Mesenchymal stem cell (in vitro differentiated cells and primary cell): ENCODE measurements at places on chromosomes 4 and X.

DNA sequence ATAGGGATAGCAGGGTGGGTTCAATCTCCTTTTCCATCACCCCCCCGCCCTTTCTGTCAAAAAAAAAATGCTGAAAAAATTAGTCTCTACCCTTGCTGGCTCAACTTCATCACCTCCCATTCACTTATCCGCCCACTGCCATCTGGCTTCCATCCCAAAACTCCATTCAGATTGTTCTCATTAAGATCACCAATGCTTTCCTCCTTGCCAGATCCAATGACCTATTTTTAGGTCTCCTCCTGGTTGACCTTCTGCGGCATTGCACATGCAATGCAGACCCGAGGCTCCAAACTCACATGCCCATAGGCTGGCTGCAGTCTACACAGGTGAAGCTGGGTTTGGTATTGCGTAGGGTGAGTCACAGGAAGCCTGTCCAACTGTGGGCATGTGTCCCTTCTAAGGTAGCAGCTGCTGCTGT, 21.1 kb upstream of the STIM2 start:
- DNase-seq = peak; percentile 8

- DNase-seq = no peak
These were observed 323.3 kb downstream of the STK32B start for GRCh38 chr4:5374592-5374991.

DNA sequence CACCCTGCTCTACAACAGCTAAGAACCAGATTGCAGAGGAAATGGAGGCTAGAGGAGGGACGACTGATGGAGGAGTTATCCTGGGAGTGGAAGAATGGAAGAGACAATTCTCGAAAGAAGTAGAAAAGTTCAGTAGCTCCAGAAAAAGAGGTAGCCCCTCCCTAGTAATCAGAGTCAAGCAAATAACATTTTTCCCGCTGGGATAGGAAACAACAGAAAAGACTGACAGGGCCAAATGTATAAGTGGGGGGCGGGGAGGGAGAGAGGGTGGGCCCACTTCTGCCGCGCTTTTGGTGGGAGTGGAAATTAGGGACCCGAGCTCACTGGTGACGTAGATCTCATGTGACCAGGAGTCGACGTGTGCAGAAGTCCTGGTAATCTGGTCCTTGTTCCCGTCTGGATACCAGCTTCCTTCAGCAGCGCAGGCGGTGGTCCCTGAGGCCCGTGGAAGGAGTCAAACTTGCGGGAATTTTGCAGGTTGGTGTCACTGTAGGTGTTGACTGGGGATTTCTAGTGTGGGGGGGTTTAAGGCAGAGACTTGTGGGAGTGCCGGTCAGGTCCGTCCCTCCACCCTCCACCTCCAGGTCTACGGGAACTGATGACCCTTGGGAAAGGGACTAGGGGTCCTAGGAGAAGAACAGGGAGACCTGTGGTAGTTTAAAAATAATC, at the start of gene TCEAL9:
TCEAL9 (plus strand) TSS at position 377 of the 669 bp plus-strand sequence. CDS start 1,179 bp downstream, outside the sequence.
- peak; percentile 84 for DNase-seq

- no peak for DNase-seq
These were observed 4.9 kb downstream of the UGT8 start for GRCh38 chr4:114603497-114603896.

- DNase-seq = no peak
These were observed 66.9 kb downstream of the ARHGEF38 start for GRCh38 chr4:105619188-105619931.

DNA sequence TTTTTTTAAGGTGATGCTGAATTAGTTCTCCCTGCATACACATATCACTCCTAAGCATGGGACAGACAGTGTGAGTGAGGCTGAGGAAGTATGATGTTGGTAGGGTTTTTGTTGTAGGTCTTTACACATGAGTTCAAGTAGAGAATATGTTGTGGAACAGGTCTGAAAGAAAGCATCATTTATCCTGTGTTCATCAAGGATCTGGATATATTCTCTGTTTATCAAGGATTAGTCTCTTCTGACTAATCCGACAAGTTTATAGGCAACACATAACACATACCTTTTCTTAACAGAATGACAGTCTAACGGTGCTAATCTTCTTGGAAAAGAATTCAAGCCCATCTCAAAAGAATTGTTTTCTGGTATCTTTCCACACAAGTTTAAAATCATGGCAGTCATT, 10.5 kb downstream of the SLIT2 start:
- no peak for DNase-seq

DNA sequence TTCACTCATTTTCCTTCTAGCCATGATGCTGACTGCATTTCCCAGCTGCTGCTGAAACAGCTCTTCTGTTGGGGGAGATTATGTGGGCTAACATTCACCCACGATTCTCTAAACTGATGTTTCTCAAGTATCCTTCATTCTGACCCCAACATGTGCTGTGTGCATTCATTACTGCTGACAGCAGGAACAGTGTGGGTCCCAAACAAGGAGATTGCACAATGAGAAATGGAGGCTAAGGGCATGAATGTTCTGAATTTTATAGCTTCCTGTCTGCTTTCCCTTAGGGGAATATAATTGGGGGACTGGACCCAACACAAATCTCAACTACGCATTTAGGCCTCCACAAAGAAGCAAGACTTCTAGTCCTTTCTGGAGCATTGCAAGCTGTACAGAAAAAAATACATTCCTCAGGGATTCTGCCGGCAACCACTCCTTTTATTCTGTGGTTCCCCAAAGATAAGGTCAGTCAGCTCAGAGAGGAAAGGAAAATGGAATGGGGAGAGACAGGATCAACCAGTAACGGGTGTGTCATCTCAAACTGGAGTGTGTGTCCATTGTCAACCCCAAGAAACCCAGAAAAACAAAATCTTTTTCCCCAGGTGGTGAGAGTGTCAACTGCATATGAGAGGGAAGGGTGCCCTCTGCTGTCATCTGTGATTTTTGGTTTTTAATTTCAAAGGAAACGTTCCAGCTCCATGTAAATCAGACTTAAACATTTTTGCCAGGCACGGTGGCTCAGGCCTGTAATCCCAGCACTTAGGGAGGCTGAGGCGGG, 81.5 kb upstream of the EGFL6 start:
- DNase-seq = peak; percentile 88

GRCh38 chrX:66914080-66914479, 275.2 kb upstream of the EDA2R start:
- no peak for DNase-seq

DNA sequence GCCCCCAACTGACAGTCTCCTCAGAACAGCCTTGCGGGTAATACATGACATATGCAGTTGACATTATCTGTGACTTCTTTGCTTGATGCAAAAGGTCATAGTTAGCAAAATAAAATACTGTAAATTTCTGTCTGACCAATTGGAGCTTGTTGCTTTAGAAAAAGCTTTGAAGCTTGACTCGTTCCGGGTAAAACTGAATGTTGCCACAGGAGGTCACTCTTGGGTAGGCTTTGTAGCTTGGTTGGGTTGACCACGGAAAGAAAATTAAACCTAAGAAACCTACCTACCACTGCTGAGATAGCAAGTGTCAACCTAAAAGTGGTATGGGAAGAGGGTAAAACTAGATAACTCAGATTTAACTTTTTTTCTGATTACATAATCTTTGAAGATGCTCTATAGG, 23.2 kb downstream of the PRPS2 start:
- peak; percentile 53 for DNase-seq

DNA sequence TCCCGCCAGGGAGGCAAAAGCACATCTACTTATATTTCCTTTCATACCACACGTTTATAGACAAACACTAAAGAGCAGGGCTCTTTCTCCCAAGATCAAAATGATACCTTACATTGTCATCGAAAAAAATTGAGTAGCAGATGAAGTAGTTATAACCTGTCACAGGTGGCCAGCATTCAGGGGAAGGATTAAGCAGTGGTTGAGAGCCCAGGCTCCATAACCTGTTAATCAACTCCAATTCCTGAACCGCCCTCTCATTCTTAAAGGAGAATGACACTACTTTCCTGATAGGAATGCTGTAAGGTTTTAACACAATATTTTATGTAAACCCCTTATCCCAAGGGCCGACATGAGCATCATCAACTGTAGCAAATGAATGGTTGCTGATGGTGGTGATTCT, 268.9 kb upstream of the KCNIP4 start:
- DNase-seq = no peak

- no peak for DNase-seq
These were observed 95.8 kb downstream of the COL25A1 start for GRCh38 chr4:109206620-109207019.

DNA sequence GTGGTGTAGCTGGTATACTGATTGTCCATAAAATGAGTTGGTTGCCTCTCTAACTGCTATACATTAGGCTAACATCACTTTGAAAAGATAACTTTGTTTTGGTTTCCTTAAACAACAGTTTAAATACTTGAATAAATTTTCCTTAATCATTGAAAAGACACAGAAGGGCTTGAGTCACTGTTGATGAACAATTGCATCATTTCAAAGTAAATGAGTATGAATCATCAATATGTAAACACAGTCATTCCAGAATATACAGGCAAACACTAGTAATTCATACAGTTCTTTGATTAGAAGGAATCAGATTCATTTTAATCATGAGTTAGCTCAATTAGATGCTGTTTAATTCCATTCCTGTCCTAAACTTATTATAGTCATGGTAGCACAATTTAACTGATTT, 160.6 kb downstream of the AFF2 start:
- no peak for DNase-seq

DNA sequence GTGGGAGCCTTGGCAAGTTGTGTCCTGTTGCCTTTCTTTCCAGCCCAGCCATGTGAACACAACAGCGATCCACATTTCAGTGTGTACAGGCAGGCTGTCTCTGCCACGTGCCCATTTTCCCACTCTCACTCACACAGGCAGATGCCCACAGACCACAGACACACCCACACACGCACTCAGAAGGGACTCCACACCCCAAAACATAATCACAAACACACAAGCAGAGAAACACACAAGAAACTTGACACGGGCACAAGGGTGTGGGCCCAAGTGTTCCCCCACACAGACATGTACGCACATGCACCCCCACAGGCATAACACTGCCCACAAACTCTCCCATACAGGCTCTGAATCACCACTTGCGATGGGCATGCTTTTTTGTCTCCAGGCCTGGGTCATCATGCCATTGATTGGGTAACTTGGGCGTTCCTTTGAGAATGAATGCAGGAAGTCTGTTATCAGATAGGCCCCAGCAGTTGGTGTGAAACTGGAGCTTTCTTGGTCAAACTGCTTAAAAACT, 84.3 kb downstream of the NBDY start:
- DNase-seq = peak; percentile 76

DNA sequence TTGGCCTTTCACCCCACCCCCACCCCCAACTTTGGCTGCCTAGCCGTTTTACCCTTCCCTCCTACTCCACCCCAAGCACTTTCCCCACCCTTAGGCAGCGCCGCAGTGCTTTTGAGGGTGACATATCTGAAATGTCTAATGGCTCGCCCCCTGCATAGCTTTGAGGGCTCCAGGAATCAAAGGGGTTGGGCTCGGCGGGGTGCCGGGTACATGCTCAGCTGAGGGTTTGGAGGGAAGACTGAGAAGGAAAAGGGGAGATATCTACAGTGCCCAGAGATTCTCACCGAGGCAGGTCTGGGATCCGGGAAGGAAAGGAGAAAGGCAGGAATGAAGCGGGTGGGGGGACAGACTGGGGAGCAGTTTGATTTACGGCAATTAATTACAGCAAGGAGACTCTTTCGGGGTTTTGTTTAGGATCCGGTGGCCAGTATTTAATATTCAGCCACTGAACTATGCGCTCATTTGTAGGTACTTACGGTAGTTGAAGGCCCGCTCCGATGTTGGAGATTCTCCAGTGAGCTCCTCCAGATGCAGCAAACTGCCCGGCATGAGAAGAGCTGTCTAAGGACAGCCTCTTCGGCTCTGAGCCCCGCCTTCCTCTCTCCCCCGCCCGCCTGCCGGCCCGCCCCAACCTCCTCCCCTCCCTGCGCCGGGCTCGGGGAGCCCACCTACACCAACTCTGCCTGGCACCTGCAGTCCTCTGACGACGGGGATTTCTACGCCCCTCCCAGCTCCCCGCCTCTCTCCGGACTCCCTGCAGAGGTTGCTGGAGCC, at the start of gene IGSF1:
IGSF1 (minus strand) TSS at position 569 of the 774 bp plus-strand sequence. CDS start 2,632 bp downstream, outside the sequence.
- DNase-seq = peak; percentile 55

- DNase-seq = no peak
These were observed 99.5 kb downstream of the SORBS2 start for GRCh38 chr4:185712350-185713024.

- DNase-seq = no peak
These were observed 165.5 kb downstream of the KLF8 start for GRCh38 chrX:56397636-56398035.
